Chondrocyte (in vitro differentiated cells): ENCODE measurements at places on chromosomes 13 and 19. TPM values are rescaled to one million over a fixed set of nuclear protein-coding genes. Genes with fewer than 3 reads are reported as not detected.

GRCh38 chr13:25300861-25301346 lies 521 bp upstream of the NUP58 start:
- H3K4me3 ChIP-seq = peak overlapping the region; percentile 90
- H3K4me1 ChIP-seq = peaks cover 28% of the 10 kb centered on the region
- H3K27me3 ChIP-seq = peaks cover 19% of the 10 kb centered on the region

- no peak overlapping the region for H3K27ac ChIP-seq
- H3K27me3 ChIP-seq = peaks cover 24% of the 10 kb centered on the region
- peaks cover 2% of the 10 kb centered on the region for H3K36me3 ChIP-seq
- peaks cover 17% of the 10 kb centered on the region for H3K4me1 ChIP-seq
- no peak overlapping the region for H3K4me3 ChIP-seq
These were observed 3.0 kb downstream of the APC2 start for GRCh38 chr19:1452802-1453524.

GRCh38 chr13:70430256-70430655 lies 322.0 kb upstream of the KLHL1 start:
- no peaks in the 10 kb centered on the region for H3K27me3 ChIP-seq
- H3K36me3 ChIP-seq = no peaks in the 10 kb centered on the region
- no peak overlapping the region for H3K27ac ChIP-seq
- no peak overlapping the region for H3K4me3 ChIP-seq
- no peak for DNase-seq

ZNF850 gene
- total RNA-seq = 2.5 to 7.5 TPM (median 4.0 TPM) in 3 replicates
